ENCODE measurements at places on chromosomes 4 and X.

DNA sequence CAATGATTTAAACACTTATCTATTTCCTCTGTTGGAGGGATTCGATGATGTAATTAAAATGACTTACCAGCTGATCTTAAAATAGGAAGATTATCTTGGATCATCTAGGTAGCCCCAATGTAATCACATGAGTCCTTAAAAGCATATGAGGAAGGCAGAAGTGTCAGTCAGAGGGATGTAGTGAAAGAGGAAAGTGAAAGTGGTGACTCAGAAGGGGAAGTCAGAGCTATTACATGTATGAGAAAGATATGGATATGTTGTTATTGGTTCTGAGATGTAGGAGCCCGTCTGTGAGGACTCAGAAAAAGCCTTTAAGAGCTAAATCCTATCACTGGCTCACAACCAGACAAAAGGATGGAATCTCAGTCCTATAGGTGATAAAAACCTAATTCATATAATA is 456.4 kb downstream of the DACH2 start:
- no peak for DNase-seq

DNA sequence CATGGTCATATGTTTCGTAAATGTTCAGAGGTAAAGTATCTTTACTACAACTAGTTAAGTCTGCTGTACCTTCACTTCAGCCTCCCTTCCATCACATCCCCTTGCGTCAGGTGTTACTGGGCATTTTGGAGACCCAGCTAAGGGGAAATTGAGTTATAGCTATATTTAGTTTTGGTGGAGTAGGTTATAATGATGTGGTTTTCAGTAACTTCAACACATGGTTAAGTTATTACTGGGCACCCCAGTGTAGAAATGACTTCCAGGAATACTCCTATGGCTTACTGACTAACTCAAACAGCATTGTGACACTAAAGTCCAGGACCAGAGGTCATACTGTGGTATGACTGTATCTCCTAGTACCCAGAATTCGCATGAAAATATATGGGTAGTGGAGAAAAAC is 23.4 kb upstream of the ACSL1 start:
- DNase-seq: no peak

GRCh38 chr4:173332021-173332487 is 2.1 kb downstream of the HMGB2 start:
- DNase-seq: no peak

DNA sequence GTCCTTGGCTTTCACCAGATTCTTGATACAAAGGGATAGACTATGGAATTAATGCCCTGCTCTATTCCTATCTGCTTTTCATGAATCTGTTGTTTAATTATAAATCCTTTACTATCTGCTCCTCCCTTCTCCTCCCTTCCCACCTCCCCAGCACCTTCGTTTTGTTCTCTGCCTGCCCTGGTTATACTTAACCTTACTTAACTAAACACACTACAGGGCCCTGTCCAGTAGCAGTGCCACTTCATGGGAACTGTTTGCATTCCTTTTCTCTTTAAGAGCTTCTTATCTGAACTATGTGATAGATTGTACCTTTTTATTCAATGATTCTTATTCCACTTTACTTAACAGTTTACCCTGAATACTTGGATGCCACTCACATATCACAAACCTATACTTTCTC is 830 bp downstream of the HOPX start:
- no peak for DNase-seq

DNA sequence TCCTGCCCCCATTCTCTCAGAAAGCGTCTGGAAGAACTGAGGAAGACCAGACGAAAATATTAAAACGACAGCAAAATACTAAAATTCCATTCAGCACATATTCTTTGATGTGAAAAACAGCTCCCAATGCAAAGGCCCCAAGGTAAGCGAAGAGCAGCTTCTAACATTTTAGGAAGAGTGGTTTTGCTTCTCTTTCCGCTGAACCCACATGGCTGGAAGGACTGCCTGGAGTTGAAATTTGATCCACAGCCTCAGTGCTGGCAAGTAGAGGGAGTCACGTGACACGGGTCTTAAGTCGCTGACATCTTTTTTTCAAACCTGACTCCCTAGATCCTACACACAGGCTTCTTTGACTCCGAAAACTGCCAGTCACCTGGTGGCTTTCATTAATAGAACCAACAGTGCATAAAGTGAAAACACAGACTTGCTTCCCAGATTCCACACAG is at the start of gene FAM13A:
TSS of gene FAM13A (minus strand) at position 233 of the 446 bp plus-strand sequence. CDS start at position 12, 221 bp downstream.
- DNase-seq: no peak

GRCh38 chrX:140151316-140151715 is 186.0 kb upstream of the CXorf66 start:
- DNase-seq: no peak

- no peak for DNase-seq
These were observed 120.9 kb downstream of the CHIC2 start for GRCh38 chr4:53943345-53944085.

DNA sequence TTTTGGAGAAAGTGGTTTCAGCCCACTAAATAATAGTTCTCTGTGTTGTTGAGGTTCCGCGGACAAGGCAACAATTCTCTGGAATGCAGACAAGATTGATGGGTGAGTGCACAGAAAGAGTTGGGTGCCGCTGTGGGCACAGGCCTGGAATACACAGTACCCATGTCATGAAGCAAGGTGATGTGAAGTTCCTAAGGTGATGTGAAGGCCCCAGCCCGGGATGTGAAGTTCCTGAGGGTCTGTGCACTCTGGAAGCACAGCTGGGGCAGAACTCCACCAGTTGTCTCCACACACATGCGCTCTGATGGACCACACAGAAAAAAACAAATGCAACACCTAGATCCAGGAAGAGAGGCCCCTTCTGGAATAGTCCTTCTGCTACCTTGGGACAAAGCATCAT is 86.6 kb upstream of the BMPR1B start:
- DNase-seq: no peak

DNA sequence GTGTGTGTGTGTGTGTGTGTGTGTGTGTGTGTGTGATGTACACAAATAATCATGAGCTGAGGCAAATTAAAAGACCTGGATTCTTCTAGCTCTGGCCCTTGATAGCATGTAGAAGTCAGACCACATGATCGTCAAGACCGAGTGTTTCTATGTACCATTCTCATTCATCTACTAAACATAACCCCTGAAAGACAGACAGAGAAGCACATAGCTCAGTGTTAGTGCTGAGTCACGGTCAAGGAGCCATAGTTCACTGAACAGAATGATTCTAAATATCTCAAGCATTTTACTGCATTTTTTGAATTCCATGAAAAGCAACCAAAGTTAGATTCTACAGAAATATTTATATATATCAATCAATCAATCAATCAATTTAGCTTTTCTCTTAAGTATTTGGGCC is 412.3 kb upstream of the CXorf51A start:
- no peak for DNase-seq

DNA sequence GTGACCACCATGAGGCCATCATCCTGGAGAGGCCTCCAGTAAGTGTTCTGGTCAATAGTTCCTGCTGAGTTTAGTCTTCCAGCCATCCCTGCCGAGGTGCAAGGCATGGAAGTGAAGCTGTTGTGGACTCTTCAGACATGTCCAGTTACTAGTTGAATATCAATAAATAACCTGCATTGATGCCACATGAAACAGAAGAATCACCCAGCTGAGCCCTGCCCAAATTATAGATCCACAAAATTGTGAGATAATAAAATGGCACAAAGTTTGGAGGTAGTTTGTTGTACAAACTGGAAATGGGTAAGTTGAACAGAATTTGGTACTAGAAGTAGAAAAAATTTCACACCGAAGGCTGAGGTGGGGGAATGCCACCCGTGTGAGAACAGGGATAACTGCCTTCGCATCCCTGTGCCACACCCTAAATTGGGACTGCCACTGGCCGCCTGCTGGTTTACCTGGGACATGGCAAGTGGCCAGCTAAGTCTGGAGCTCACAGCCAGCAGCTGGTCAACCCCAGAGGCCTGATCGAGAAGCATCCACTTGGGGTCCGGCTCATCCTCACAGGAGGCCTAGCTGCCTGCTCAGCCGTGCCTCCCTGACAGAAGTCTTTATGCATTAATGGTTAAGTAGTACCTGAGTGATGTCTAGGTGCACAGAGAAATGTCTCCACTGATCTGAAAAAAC is 184.5 kb downstream of the SPRY1 start:
- no peak for DNase-seq

DNA sequence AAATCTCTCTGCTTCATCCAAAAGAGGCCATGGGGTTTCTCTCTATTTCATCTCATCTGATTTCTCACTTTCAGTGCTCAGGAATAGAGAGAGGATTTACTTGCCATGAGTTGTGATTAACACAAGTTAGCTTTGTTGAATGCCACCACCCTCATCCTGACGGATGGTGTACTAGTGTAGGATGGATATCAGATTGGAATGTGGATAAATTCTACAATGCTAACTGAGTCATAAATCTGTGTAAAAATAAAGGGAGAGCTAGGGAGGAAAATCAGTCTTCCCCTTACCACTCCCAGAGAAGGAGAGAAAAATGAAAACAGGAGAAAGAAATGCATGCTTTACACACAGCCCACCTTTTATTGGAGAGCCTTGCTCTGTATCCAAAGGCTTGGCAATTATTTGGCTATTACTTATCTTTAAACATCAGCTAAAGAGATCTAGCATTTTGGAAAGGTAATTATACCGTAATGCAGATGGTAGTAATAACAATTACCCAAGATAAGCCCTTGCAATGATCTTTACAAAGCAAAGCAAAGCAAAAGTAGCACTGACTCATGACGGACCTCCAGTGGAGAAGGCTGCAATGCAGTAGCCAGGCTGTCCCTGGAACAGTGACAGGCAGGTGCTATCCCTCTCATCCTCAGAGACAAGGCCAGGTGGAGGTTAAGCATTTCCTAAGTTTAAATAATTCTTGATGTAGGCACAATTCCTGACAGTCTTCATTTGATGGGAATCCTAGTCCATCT is 306.3 kb upstream of the PPARGC1A start:
- no peak for DNase-seq

GRCh38 chr4:159239629-159240028 is 136.8 kb downstream of the RAPGEF2 start:
- no peak for DNase-seq

- DNase-seq: no peak
These were observed 83.2 kb upstream of the IL1RAPL2 start for GRCh38 chrX:104482757-104483156.

DNA sequence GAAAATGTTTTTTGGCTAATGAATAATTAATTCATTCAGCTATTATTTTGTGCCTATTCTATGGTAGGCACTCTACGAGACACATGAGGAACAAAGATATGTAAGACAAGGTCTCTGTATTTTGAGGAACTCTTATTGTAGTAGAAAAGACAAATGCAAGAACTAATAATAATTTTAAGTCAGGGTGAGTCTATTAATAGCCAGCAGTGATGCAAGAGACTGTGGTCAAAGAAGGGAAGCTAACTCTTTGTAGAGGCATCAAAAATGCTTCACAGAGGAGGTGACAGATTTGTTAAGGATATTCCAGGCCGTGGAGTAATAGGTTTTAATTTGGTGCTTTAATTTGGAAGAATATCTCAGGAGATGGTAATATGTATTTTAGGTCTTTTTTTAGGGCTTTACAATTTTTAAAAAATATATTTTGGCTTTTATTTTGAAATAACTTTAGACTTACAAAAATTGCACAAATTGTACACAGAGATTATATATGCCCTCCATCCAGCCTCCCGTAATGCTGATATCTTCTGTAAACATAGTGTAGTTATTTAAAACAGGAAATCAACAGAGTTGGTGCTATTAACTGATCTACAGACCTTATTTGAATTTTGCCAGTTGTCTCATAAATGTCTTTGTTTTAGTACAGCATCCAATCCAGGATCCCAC is 48.1 kb downstream of the DCLK2 start:
- DNase-seq: no peak

DNA sequence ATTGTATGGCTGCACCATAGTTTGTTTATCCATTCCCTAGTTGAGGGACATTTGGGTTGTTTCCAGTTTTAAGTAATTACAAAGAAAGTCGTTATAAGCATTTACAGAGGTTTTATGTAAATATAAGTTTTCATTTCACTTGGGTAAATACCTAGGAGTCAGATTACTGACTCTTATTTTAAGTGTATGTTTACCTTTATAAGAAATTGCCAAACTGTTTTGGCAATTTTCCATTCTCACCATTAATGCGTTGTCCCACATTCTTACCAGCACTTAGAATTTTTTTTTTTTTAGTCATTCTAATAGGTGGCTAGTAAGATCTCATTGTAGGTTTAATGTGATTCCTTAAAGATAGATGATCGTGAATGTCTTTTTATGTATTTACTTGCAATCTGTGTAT is 121.5 kb upstream of the NR3C2 start:
- no peak for DNase-seq

- no peak for DNase-seq
These were observed 1282.3 kb upstream of the TENM3 start for GRCh38 chr4:180960743-180961401.

DNA sequence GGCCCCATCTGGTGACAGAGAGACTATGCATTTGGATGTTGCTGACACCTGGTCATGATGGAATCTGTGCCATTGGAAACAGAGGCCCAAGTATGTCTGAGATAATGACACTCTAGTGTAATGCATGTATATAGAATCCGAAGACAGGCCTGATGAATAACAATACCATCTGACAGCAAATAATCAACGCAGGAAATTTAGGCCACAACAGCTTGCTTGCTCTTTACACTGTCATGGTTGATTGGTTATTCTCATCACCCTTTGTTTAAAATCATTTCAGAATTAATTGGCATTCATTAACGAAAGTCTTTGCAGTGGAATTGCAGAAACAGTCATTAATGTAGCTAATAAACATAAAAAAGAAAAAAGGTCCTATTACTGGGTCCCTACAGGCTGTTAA is 194.8 kb downstream of the AFF2 start:
- DNase-seq: no peak

GRCh38 chrX:125769628-125770027 is 396.5 kb downstream of the DCAF12L2 start:
- DNase-seq: no peak

GRCh38 chr4:4859799-4860599 is 534 bp downstream of the MSX1 start:
- DNase-seq: no peak

GRCh38 chr4:65391382-65391781 is 278.9 kb downstream of the EPHA5 start:
- DNase-seq: no peak

GRCh38 chr4:138774940-138775339 is 240.6 kb upstream of the NOCT start:
- DNase-seq: no peak

DNA sequence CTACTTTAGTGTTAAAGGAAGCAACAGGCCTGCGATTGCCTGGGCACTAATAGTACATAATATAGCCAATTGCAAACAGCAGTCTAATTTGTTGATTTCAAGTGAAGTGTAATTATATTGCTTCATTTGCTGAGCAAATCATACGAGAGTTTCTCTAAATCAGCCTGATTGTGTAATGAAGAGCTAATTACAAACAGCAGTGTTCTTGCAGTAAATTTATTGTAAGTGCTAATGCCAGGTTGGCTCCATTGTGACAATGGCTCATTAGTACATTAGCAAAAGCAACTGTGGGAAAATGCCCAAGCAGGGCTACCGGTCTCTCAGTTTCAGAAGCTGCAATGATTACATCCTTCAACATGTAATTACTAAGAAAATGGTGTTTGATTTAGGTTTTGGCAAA is 591.5 kb downstream of the GALNTL6 start:
- no peak for DNase-seq
